Smooth muscle cell of the coronary artery (primary cell): ENCODE measurements at places on chromosomes 13 and 19. TPM values are rescaled to one million over a fixed set of nuclear protein-coding genes. Genes with fewer than 3 reads are reported as not detected.

The NPHS1 gene
- total RNA-seq: not detected in 2 replicates

The PALM3 gene
- under 0.01 and 0.30 TPM in 2 replicates for total RNA-seq

The ACER1 gene
- total RNA-seq: not detected in 2 replicates

The TMEM221 gene
- total RNA-seq: under 0.01 and 0.12 TPM in 2 replicates

The S1PR2 gene
- 9.3 and 22.9 TPM in 2 replicates for total RNA-seq
